Germinal center (tissue), 1 donor: ENCODE measurements at places on chromosomes 7 and 10.

GRCh38 chr7:70384024-70384423 lies 747.9 kb upstream of the GALNT17 start:
- DNase-seq = no peak

GRCh38 chr7:113922049-113922448 lies 3.2 kb upstream of the PPP1R3A start:
- DNase-seq = no peak

DNA sequence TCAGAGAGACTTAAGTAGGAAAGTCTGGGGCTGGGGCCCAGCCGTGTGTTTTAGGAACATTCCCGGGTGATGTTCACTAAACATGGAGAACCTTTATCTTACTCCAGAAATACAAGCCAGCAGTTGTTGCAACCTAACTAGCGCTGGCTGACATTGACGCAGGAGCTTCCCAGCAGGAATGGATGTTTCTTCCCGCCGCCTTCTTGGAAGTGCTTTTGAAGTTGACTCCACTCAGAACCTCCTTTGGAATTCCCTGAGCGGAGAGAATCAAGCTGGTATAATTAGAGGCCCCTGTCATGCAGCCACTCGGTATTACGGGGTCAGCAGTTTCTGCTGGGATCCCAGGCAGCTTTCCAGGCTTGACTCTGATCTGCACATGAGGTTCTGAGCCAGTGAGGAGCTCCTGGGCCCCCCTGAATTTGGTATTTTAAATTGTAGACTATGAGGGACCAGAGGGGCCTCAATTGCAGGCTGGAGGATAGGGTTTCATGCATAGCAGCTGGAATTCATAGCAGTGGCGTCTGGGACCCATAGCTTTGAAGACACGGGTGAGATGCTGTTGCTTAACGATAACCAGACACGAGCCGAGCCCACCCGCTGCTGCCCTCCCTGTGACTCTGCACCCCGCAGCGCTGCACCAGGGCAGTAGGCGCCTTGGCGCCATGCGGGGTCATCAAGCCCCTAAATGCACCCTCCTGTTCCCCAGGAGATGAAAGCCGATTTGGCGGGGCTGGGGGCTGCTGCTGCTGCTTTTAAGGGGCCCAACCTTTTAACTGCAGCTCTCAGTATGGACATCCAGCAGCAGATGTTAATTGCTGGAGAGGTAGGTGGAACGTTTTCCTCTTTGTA lies 61.8 kb downstream of the EEPD1 start:
- DNase-seq = no peak

DNA sequence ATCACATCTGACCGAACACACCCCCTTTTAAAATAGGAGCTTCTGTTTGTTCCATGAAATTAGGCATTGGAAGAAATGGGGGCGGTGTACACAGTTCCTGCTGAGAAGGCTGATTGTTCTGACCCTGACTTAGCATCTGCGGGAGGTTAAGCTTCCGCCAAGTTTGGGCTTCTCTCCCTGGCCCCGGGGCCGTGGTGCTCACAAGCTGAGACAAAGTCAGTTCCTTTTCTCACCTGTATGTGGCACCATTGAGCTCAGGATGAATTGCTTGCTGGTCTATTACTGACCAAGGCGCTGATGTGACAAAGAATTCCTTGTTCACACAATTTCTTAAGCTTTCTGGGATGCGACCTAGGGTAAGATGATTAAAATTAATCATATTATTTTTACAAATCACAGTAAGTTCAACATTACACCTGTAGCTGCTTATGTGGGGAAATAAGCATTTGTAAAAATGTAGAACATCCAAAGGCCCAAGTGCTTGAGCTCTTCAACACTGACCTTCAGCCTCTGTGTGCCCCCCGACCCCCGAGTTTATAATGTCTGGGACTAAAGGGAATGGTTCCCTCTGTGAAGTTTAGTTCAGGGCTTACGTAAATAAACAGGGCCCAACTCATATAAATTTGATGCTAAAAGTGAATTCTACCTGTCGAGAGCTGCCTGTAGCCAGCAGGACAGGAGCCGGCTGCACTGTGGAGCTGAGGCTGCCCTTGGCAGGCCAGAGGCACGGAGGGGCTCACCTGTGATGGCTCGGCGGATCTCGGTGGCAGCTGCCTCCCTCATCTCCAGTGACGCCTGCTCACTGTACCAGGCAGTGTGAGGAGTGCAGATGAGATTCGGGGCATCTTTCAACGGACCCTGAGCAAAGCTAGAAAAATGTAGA lies 50.8 kb downstream of the ZRANB1 start:
- no peak for DNase-seq

- DNase-seq = no peak
Measured at GRCh38 chr7:138945154-138945553, 36.0 kb downstream of the KIAA1549 start.

DNA sequence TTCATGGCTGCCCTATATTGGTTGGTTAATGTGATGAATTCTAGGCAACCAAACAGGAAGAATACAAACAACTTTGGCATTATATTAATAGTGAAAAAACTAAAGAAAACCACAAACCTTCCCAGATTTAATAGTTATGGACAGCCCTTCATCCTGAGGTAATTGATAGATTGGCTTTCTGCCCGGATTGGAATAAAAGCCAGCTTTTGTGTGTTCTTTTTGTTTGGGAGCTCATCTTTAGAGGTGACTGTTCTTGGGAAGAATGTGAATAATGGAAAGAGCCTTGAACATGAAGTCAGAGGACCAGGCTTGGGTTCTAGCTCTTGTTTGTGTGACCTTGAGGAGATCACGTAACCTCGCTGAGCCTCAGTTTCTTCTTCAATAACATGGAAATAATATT lies 92.3 kb downstream of the VTI1A start:
- DNase-seq = no peak

GRCh38 chr7:127776776-127777386 lies 124.9 kb downstream of the SND1 start:
- no peak for DNase-seq

GRCh38 chr7:150448789-150449147 lies 1.7 kb upstream of the GIMAP8 start:
- peak; percentile 84 for DNase-seq

DNA sequence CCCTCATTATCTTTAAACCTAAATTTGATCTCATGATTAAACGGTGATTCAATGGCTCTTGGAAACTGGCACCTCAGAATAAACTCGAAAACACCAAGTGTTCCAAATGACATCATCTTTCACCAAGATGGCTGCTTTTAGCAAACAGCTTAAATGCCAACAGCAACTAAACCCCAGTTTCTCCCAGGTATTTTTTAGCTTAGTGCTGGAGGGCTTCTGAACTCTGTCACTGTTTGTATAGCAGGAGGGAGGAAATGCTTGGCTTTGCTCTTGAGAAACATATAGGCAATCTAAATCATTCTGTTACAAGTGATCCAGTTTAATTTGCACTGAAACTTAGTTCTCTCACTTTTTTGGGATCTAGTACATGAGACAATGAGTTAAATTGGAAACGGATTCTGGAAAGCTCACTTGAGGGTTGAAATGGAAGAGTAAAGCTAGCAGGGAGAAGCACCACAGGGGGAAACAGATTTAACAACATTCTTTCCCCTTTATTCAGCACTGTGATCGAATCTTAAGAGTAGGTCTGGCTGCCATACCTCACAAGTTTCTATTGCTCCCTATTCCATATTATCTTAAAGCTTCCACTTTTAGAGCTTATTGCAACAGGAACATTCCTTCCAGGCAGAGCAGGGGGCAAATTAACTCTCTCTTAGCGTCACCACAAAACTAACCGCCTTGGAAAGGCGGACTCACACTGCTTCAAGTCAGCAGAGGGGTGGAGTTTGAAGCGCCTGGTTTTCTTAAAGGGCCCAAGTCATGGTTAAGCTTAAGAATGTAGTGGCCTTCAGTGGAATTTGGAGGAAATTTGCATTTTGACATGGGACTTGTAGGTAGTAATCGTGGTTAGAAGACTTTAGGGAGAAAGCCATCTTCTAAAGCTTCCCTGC lies 1.8 kb upstream of the CCDC6 start:
- peak; percentile 38 for DNase-seq

DNA sequence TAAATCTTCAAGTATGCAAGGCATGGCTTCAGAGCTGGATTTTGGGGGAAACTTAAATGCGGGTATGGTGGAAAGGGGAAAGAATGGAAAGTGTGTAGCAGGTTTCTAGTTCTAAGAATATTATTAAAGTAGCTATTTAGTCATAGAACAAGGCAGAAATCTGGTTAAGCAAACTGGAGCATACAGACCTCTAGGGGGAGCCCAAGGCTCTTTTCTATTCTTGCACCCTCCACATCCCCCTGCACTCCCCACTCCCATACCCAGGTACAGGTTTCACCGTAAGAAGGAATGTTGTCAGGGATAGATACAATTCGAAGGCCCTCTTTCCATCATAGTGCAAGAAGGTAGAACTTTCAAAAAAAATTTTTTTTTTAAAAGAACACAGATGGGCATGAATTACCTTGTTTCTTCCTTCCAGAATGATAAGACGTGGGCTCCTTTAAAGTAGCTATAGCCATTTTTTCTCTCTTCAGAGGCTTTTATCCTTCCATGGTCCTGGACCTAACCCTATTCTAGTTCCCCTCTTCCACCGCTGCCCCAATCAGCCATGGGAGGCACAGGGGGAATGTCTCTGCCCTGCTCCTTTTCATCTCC lies 41.5 kb upstream of the SMIM30 start:
- DNase-seq = peak; percentile 16

- no peak for DNase-seq
Measured at GRCh38 chr10:28305553-28305952, 2.7 kb upstream of the MPP7 start.
